Anterior cingulate cortex (tissue), 58 donors: ENCODE measurements at places on chromosomes 4 and X.
A peak's percentile ranks its signal among the peaks of the same experiment; 100 is the strongest.

DNA sequence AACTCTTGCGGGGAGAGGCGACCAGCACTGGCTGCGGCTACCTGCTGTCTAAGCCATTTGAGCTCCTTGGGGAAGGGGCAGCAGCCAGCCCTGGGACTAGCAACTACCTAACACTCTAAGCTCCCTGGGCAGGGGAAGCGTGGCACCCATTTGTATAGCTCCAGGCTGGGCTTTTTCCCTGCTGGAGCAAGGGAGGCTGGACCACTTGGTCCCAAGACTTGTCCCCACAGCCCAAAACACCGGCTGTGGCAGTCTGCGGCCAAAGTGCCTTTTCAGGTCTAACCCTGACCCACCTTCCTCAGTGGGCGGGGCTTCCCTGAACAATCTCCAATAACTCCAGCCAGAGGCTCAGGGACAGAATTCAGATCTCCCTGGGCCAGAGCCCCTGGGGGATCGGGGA lies 187.8 kb downstream of the NPNT start:
- no peak for DNase-seq

DNA sequence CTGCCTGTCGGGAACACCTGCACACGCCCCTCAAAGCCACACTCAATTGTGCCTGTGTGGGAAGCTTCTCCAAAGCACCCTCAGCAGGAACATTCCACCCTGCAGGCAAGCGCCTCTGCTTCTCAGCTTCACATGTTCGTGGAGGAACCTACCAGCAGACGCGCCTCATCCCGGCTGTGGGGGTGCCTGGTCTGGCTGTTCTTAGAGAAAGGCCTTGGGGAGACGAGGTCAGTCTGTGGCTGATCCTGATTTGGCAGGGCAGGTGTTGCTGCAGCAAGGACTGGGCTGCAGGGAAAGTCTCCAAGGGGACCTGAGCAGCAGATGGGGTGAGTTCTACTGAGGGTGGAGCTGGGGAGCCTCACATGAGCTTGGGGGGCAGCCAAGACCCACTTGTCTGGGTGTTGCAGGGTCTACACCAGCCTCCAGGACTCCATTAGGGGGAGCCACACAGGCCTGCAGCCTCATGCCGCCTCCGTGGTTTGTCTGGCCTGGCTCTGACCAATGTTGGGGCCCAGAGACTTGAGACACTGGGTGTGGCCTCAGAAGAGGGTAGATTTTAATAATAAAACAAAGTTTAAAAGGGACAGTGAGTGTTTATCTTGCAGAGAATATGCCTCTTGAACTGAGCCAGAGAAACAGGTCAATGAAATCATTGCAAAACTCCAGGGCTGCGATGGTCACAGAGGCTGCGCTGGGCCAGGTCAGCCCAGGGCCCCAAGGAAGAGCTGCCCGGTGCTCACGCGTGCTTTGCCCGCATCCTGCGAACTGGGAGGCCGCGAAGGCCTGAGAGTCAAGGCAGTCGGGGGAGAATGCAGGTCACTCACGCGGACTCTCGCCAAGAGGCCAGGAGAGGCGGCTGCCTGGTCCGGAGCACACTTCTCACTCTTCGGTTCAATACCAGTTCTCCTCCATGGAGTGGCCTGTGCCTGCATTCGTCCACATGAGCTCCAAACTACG lies 21.1 kb downstream of the RNF212 start:
- no peak for DNase-seq

GRCh38 chr4:94507708-94508107 lies 56.0 kb downstream of the PDLIM5 start:
- no peak for DNase-seq

- DNase-seq = no peak
Measured at GRCh38 chrX:37083880-37084279, 75.7 kb downstream of the FAM47C start.

- no peak for DNase-seq
Measured at GRCh38 chr4:37601531-37601930, 84.6 kb downstream of the RELL1 start.

DNA sequence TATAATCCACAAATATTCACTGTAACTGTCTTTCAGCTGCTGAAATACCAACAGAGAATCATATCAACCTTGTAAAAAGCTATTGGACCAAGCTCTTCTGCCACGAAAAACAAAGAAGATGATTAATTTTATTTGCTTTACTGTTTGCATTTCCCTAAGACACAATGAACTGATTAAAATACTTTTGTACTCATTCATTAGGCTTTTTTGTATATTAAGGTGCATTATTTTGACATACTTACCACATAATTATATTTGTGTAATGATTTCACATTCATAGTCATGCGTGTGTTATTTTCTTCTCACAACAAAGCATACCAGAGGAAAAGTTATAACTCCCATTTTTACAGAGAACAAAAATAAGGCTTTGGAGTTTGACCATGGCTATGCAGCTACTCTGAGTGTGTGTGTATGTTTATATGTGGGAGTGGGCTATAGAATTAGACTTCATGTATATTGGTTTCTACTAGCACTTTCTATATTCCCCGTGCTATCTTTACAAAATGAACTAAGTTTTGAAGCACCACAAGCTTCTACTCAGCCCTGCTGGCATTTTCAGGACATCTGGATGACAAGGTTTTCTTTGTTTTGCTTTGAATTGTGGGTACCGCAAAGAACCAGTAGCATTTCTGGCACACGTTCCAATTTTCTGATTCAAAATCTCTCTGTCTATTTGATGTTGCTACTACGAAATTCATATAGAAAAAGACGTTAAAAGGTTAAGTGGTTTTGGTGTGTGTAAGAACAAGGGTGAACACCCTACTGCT lies 11.0 kb upstream of the FGF5 start:
- DNase-seq = no peak

DNA sequence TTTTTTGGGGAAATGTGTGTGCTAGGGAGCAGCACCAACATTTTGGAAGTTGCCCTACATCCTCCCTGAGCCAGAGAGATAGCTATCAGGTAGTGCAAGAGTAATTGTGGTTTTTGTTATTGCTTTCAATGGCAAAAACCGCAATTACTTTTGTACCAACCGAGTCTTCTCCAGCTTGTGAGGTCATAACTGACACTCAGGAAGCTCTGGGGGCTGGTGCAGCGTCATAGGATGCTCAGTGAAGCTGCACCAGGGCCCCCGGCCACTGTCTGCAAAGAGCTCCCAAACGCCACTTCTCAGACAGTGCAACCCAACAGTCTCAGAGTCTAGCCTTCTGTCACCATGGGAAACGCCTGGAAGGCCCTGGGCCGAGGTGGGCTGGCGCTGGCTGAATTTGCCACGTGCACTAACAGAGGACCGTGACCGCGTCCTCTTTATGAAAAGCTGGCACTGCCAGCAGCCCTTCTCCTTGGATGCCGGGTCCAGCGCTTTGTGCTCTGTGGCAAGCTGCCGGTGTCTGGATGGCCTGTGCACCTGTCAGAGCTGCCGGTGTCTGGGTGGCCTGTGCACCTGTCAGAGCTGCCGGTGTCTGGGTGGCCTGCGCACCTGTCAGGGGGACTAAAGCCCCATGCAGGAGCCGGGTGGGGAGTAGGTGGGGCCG lies 19.4 kb downstream of the SH3TC1 start:
- no peak for DNase-seq

GRCh38 chr4:43452948-43453347 lies 560.4 kb downstream of the GRXCR1 start:
- no peak for DNase-seq

GRCh38 chr4:152154433-152154832 lies 381.5 kb downstream of the FBXW7 start:
- DNase-seq = no peak

- DNase-seq = no peak
Measured at GRCh38 chrX:130084631-130085237, 25.6 kb downstream of the ELF4 start.

GRCh38 chr4:91099666-91100065 lies 972.5 kb downstream of the CCSER1 start:
- DNase-seq = no peak

DNA sequence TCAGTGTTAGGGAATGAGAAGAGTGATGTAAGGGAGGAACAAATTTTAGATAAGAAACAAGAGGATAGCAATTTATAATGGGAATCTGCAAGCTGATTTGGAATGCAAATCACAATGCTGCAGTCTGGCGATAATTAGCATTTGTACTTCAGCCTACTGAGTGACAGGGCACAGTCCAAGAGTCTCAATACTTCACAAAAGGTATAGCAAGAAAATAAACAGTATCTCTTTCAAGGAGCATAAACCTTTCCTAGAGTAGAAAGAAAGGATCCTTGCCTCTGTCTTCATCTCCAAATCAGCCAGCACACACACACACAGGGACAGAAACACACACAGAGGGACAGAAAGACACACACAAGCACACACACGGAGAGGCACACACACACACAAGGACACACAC lies 1.1 kb upstream of the GPM6A start:
- no peak for DNase-seq

DNA sequence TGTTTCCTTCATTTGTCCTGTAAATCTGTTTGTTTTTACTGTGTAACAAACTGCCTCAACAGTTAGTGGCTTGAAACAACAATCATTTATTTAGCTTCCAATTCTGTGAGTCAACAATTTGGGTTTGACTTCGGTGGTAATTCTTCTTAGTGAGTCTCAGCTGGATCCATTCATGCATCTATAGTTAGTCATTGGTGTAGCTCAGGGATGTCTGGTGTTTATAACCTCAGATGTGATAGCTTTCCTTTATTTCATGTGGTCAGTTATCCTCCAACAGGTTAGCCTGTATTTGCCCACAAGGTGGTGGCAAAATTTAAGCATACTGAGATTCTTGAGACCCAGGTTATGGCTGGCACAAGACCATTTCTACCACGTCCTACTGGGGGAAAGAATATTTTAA lies 1267.2 kb downstream of the RAPGEF2 start:
- DNase-seq = no peak

GRCh38 chr4:186701273-186701672 lies 22.4 kb downstream of the FAT1 start:
- DNase-seq = peak; percentile 47

- DNase-seq = no peak
Measured at GRCh38 chr4:112664611-112665010, 27.7 kb downstream of the LARP7 start.

- no peak for DNase-seq
Measured at GRCh38 chrX:45712067-45712466, 511.4 kb upstream of the DIPK2B start.

DNA sequence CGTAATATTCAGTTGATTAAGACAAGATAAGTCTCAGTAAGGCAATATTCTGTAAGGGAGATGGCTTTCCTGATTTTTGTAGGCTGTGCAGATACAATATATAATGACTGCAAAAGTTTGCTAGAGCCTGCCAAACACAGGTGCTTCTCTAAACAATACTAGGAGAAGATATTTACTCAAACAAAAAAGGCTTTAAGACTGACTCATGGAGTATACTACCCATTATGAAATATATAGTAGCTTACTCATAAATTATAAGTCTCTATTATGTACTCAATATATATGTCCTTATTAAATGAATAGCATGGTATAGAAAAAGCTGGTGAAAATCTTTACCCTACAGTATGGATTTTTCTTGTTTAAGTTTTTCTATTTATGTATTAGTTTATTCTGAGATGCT lies 93.2 kb upstream of the IL15 start:
- no peak for DNase-seq

DNA sequence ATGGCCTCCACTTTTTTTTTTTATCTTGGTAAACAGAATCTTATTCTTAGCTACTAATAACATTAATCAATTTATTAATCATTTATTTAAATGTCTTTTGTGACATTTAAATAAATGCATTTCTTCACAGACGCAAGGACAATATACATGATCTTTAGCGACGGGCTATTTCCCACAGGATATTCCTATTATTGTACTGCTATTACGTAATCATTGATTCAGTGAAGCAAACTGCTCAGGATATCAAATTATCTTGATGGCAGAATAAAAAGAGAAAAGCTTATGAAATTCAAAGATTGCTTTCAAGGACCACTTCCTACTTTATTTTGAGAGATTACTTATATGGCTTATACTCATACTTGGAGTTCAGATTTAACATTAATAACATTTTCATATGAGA lies 114.1 kb downstream of the FAM9B start:
- no peak for DNase-seq

GRCh38 chrX:132267392-132267791 lies 48.1 kb upstream of the RAP2C start:
- DNase-seq = no peak

- no peak for DNase-seq
Measured at GRCh38 chr4:153248641-153249198, 44.5 kb downstream of the TRIM2 start.

GRCh38 chr4:3225071-3225850 lies 23.7 kb upstream of the MSANTD1 start:
- no peak for DNase-seq
